Nephron progenitor cell (in vitro differentiated cells): ENCODE measurements at places on chromosomes 5 and 9.

DNA sequence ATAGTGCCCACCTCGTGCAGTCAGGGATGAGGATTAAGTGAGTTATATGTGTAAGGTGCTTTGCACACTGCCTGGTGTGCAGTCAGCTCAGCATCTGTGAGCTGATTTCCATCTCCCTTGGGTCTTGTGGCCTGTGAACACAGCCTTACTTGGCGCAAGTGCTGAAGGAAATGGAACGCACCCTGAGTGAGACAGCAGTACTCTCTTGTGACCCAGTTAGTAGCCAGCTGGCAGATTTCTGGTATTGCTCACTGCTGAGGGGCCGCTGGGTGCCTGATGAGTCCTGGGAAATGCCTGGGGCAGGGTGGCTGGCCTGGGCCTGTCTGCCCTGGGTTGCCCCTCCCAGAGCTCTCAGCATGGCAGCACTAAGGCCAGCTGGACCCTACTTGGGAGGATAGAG lies 90.9 kb upstream of the BOD1 start:
- H3K36me3 ChIP-seq, result no peaks in the 10 kb centered on the region
- H3K4me3 ChIP-seq, result no peak overlapping the region
- H3K4me1 ChIP-seq, result peaks cover 65% of the 10 kb centered on the region
- no peak overlapping the region for H3K27ac ChIP-seq
- peaks cover 13% of the 10 kb centered on the region for H3K27me3 ChIP-seq

- H3K4me3 ChIP-seq, result no peak overlapping the region
- H3K27ac ChIP-seq, result no peak overlapping the region
- peaks cover 24% of the 10 kb centered on the region for H3K4me1 ChIP-seq
These were observed 5.2 kb upstream of the AGPAT2 start for GRCh38 chr9:136692185-136693134.

- DNase-seq, result no peak
- no peak overlapping the region for H3K27ac ChIP-seq
- H3K4me3 ChIP-seq, result no peak overlapping the region
- H3K4me1 ChIP-seq, result no peaks in the 10 kb centered on the region
- peaks cover 4% of the 10 kb centered on the region for H3K27me3 ChIP-seq
- H3K36me3 ChIP-seq, result no peaks in the 10 kb centered on the region
These were observed 123.2 kb upstream of the SLC30A5 start for GRCh38 chr5:68970617-68971016.

DNA sequence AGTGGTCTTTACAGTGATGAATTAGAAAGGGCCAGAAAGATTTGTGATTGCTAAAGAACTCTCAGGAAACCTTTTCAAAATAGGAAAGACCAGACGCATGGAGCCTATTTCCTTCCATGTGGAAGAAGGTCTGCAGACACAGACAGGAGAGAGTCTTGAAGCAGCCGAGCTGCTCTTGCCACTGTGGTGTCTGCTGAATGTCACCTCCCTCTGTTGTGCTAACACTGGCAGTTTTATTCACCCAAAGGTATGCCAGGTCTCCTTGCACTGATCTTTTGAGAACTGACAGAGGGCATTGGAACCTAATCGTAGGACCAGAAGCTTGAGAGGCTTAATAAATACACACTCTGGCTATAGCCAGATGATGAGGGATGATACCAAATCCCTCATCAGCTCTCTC lies 108.7 kb downstream of the SREK1 start:
- H3K36me3 ChIP-seq, result no peaks in the 10 kb centered on the region
- DNase-seq, result no peak
- H3K4me1 ChIP-seq, result no peaks in the 10 kb centered on the region
- H3K27ac ChIP-seq, result no peak overlapping the region

DNA sequence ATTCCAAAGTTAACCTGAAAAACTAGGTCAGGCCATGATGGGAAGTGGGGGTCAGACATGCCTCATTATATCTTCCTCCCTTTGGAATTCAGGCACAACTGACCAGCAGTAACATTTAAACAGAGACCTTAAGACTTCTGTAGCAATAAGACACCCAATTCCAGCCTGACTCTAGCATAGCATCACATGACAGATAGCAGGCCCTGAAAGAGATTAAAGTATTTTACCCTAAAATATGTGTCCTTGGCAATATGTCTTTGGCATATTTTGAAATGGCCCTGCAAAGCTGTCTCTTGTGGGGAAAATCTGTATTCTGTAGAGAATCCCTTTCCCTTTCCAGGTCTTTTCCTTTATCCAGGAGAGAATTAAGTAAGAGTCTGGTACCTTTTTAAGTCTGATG lies 34.3 kb downstream of the S1PR3 start:
- no peaks in the 10 kb centered on the region for H3K36me3 ChIP-seq
- no peak overlapping the region for H3K4me3 ChIP-seq

GRCh38 chr5:108670591-108671289 lies 77.0 kb upstream of the FER start:
- H3K27me3 ChIP-seq, result peaks cover 4% of the 10 kb centered on the region
- H3K36me3 ChIP-seq, result no peaks in the 10 kb centered on the region
- H3K4me1 ChIP-seq, result peaks cover 20% of the 10 kb centered on the region
- DNase-seq, result no peak
- peak overlapping the region; percentile 1 for H3K27ac ChIP-seq
- H3K4me3 ChIP-seq, result no peak overlapping the region

DNA sequence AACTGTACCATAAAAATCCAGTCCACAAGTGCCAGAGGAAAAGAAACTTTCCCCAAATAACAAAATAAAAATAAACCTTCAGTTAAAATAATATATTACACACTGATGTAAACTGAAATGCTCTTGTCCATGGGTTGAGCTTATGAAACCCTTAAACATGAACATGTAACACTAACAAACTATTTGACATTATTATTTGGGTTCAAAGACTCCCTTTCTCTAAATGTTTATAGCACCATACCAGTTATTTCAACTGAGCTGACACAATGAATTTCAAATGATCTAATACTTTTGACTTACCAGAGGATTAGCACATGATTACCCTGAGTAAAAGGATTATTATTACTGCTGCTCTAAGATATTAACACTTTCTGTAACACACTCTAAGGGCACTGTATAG lies 251.1 kb downstream of the BNC2 start:
- H3K4me1 ChIP-seq, result peaks cover 66% of the 10 kb centered on the region
- no peak overlapping the region for H3K4me3 ChIP-seq
- peaks cover under 1% of the 10 kb centered on the region for H3K27me3 ChIP-seq
- no peak for DNase-seq
- no peaks in the 10 kb centered on the region for H3K36me3 ChIP-seq
- H3K27ac ChIP-seq, result no peak overlapping the region

DNA sequence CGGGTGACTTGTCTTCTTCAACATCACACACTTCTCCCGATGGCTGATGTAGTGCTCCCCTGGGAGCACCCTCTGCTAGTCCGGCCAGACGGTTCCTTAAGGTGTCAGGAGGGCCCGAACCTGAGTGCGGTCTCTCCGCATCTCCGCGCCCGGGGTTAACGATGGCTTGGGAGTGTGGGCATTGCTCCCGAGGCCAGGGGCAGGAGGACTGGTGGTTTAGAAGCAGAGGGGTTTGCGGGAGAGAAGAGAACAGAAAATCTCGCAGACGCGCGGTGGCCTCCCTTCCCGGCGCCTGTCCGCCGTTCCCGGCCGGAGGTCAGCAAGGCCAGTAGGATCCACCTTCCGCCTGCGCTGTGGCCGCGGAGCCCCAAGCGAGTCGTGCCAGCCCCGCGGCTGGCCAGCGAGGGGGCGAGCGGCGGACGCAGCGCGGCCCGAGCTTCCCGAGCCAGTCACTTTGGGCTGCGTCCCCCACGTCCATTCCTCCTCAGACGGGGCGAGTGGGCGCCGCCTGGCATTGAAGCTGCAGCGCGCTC lies 700 bp downstream of the CDO1 start:
- peak overlapping the region; percentile 96 for H3K4me3 ChIP-seq
- peaks cover 31% of the 10 kb centered on the region for H3K36me3 ChIP-seq
- H3K27ac ChIP-seq, result peak overlapping the region; percentile 95
- peak; percentile 55 for DNase-seq
- peaks cover 32% of the 10 kb centered on the region for H3K4me1 ChIP-seq

- no peak overlapping the region for H3K4me3 ChIP-seq
- no peaks in the 10 kb centered on the region for H3K36me3 ChIP-seq
- DNase-seq, result no peak
- H3K27ac ChIP-seq, result peak overlapping the region; percentile 56
- H3K27me3 ChIP-seq, result peaks cover 2% of the 10 kb centered on the region
These were observed 167.9 kb upstream of the GLRA1 start for GRCh38 chr5:152092580-152092979.

DNA sequence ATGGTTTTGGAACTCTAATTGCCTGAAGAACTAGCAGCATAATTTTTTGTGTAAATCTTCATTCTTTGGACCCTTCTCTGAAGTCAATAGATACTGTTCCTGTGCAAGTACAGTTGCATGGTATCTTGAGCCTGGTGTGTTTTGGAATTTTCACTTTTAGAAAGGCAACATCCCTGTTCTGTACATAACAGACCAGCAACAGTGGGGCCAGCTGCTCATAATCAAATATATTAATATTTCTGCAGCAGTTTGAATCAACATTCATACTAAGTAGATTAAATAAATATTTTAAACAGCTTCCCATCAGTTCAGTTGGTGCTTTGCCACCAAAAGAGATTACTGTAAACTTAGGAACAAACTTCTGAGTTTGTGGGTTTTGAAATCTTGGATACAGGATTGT lies 97.9 kb downstream of the CD180 start:
- no peak overlapping the region for H3K4me3 ChIP-seq
- no peaks in the 10 kb centered on the region for H3K27me3 ChIP-seq
- no peak overlapping the region for H3K27ac ChIP-seq
- H3K4me1 ChIP-seq, result peaks cover 37% of the 10 kb centered on the region
- no peak for DNase-seq

DNA sequence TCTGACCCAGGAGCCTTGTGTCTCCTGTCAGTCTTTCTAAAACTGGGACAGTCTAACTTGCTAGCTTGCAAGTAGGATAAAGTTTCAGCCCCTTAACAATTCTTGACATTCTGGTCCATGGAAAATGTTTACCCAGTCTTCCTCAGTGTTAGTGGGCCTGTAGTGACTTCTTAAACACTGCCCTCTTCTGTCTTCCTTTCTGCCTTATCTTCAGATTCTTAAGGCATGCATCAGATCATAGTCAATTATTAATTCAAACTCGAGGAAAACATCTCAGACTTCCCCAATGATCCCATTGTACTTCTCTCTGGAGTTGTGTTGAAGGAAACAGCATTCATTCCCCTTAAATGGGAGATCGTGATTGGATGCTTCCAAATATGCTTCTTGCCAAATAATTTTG lies 1199.8 kb downstream of the DTWD2 start:
- no peaks in the 10 kb centered on the region for H3K27me3 ChIP-seq
- H3K4me1 ChIP-seq, result no peaks in the 10 kb centered on the region
- no peak overlapping the region for H3K27ac ChIP-seq
- H3K4me3 ChIP-seq, result no peak overlapping the region
- no peaks in the 10 kb centered on the region for H3K36me3 ChIP-seq
- DNase-seq, result no peak

- no peaks in the 10 kb centered on the region for H3K36me3 ChIP-seq
- no peak overlapping the region for H3K4me3 ChIP-seq
- H3K27ac ChIP-seq, result no peak overlapping the region
These were observed 28.7 kb downstream of the ITGA2 start for GRCh38 chr5:53017794-53018391.

- no peak for DNase-seq
- no peaks in the 10 kb centered on the region for H3K4me1 ChIP-seq
- peaks cover 29% of the 10 kb centered on the region for H3K36me3 ChIP-seq
- no peak overlapping the region for H3K4me3 ChIP-seq
- H3K27me3 ChIP-seq, result peaks cover 2% of the 10 kb centered on the region
- no peak overlapping the region for H3K27ac ChIP-seq
These were observed 82.0 kb upstream of the PCAT7 start for GRCh38 chr9:94472806-94473360.

GRCh38 chr9:13645557-13645956 lies 366.1 kb upstream of the MPDZ start:
- peaks cover 2% of the 10 kb centered on the region for H3K27me3 ChIP-seq
- DNase-seq, result no peak
- no peak overlapping the region for H3K4me3 ChIP-seq
- no peaks in the 10 kb centered on the region for H3K4me1 ChIP-seq
- H3K36me3 ChIP-seq, result peaks cover 21% of the 10 kb centered on the region
- no peak overlapping the region for H3K27ac ChIP-seq

GRCh38 chr5:180832638-180833068 lies 28.4 kb downstream of the ZFP62 start:
- H3K27me3 ChIP-seq, result peaks cover 17% of the 10 kb centered on the region
- peaks cover 13% of the 10 kb centered on the region for H3K4me1 ChIP-seq
- H3K4me3 ChIP-seq, result peak overlapping the region; percentile 94
- peaks cover 54% of the 10 kb centered on the region for H3K36me3 ChIP-seq
- no peak overlapping the region for H3K27ac ChIP-seq

- peaks cover 16% of the 10 kb centered on the region for H3K36me3 ChIP-seq
- H3K4me3 ChIP-seq, result no peak overlapping the region
- peaks cover 7% of the 10 kb centered on the region for H3K27me3 ChIP-seq
- no peak overlapping the region for H3K27ac ChIP-seq
- DNase-seq, result no peak
These were observed 384.9 kb downstream of the NFIB start for GRCh38 chr9:13929013-13929412.

DNA sequence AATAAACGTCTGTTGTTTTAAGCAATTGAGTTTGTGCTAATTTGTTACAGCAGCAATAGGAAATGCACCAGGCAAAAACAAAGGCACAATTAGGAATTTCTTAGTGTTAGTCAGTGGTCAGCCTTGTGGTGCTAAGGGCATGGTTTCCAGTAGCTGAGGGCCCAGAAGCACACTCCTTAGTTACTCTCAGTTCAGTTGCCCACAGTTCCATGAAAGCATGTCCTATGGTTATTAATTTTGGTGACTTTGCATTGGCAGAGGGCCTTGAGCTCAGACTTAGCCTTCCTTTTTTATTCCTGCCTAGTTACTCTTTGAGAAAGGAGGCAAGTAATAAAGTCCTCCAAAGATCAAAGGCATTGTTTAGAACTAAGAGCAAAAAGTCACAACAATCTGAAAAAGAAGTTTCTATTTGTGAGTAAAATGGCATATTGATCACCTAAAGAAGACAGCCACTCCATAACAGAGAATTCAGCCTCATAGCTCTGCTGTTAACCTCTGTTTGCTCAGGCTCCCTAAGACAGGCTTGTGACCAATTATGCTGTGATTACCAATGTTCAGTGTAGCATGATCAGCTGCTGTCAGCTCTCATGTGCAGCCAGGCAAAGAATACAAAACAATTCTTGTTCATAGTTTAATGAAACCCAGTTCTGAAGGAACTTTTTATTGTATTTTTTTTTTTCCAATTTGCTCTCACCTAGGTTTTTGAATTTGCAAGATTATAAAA lies 57.0 kb upstream of the MROH2B start:
- peaks cover 4% of the 10 kb centered on the region for H3K27me3 ChIP-seq
- no peaks in the 10 kb centered on the region for H3K36me3 ChIP-seq
- no peak for DNase-seq
- H3K4me1 ChIP-seq, result peaks cover 21% of the 10 kb centered on the region
- H3K27ac ChIP-seq, result peak overlapping the region; percentile 25

DNA sequence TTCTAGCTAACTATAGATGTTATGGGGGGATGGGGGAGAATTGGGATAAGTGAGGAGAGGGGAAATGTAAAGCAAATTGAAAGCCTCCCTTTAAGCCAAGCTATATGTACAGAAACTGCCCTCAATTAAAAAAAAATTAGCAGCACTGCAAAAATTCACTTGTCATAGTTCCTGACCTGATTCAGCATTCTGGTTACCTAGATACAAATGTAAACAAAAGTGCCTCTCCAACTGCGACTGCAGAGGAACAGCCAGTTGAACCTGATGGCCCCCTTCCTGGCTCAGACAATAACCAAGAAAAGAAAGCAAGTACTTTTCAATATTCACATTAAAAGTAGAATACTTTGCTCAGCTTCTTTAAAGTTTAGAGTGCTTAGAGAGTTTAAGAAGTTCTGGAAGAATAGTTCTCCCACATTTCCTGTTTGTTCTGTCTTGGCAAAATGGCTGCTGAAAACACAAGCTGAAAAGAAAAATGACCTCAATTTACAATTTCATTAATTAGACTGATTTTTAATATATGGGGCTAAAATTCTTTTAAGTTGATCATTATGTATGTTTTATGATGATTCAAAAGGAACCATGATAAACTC lies 1.5 kb downstream of the FAM81B start:
- no peak overlapping the region for H3K4me3 ChIP-seq
- no peak for DNase-seq
- peaks cover 7% of the 10 kb centered on the region for H3K27me3 ChIP-seq
- peaks cover 16% of the 10 kb centered on the region for H3K36me3 ChIP-seq
- H3K27ac ChIP-seq, result peak overlapping the region; percentile 85
